ENCODE measurements at places on chromosomes 2 and 18. TPM values are rescaled to one million over a fixed set of nuclear protein-coding genes. Genes with fewer than 3 reads are reported as not detected.

CXCR4 gene
- total RNA-seq, result under 0.01 TPM

ALPG gene
- not detected for total RNA-seq

CHPF gene
- 52.7 TPM for total RNA-seq

TUBA4B gene
- not detected for total RNA-seq

HRH4 gene
- total RNA-seq, result 0.13 TPM

CERKL gene
- not detected for total RNA-seq

DNA sequence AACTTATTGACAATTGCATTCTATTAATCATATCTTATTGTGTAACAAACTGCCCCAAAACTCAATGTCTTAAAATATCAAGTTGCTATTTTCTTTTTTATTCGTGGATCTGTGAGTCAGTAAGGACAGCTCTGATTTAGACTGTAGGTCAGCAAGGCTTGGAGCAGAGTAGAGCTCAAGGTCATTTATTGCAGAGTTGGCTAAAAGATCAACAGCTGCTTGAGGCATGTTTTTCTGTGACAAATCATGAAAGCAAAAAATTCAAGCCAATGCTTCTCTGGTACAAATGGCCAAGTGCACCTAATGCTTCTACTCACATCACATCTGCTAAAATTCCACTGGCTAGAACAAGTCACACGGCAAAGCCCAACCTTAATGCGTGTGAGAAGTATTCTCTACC is 497.7 kb upstream of the LRATD1 start:
- no peak for DNase-seq

DNA sequence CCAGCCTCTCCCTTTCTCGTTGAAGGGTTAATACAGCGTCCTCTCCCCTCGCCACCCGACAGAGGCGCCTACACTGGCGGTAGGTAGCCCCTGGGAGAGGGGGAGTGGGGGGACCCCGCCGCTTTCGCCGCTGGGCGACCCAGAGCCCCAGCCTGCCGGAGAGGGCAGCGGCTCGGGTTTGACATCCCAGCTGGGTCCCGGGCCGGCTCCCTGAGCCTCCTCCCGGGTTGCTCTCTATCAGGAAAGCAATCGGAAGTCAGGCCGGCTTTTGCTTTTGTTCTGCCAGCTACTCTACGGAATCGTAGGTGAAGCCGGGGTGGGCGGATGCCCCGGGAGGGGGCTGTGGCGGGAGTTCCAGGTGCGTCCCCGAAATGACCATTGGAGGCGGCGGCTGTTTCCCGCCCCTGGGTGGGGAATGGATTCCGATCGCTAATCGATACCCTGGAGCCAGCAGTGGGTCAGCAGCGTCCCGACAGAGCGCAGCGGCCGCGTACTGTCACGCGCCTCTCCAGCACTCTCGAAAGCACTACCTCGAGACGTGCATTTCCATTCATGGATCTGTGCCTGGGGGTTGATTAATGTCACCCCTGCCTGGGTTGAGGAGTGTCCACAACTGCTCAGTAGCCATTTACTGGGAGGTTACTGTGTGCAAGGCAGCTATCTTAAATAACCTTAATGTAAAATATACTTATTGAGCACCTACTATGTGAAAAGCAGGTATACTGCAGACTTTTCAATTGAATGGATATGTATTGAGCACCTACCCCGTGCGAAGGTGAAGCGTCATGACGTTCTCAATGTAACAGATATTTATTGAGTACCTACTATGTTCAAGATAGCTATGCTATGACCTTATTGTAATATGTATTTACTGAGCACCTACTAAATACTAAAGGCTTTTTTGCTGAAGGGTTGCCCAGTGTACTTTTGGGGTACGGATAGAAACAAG is 1.1 kb downstream of the MAPK4 start:
- no peak for DNase-seq

GRCh38 chr2:68368654-68369336 is 3.7 kb downstream of the PLEK start:
- peak; percentile 88 for DNase-seq

DNA sequence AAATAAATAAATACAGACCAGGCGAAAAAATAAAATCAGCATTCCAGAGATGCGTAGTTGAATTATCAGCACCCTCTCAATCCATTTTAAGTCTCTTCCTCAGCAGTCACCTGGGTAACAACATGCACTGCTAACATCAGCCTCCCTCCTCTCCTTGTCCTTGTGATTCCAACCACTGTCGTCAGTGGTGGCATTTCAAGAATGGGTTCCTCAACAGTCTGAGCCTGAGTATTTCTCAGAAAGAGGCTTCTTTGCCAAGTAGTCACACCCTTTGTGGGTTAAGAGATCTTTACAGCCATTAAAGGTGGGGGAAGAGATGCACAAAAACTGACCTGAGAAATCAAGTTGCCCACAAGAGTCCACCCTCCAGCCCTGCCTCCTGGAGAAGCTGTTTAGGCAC is 39.0 kb downstream of the NOL10 start:
- DNase-seq, result no peak

NXPH2 gene
- not detected for total RNA-seq

DNA sequence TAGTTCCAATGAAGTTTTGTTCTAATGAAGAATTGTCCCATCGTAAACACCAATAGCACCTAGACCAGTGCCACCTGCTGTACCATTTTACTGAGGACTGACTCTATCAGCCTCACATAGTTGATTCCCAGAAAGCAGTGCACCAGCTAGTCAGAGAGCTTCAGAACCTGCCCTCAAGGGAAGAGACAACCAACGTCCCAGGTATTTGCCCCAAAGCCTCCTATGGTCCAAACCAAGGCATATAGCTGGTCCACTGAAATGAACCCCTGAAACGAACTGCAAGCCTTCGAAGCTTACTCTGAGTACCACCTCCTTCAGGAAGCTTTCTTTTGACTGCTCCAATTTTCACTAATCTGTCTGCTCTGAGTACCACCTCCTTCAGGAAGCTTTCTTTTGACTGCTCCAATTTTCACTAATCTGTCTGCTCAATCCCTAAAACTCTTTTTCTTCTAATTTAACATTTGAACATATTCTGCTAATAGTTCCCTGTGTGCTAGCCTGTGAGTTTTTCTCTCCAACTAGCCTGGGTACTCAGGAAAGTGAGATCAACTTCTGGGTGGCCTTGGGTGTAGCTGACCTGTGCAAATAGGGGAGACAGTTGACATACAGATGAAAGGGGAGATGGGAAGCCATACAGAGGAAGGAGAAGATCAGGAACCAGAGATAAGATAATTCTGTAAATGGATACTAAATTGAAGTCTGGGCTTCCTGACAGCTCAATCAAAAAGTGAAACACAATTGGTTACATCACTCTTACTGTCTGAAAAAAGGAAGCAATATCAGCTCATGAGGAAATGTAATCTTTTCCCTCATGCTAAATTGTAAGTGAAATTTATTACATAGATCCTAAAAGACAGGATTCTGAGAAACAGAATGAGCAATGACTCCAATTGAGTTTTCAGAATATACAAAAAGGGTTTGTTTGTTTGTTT is 33.5 kb upstream of the EML4 start:
- no peak for DNase-seq

DLX1 gene
- total RNA-seq, result not detected

- DNase-seq, result peak; percentile 96
Measured at GRCh38 chr2:62653582-62654422, 51.7 kb upstream of the EHBP1 start.

DNA sequence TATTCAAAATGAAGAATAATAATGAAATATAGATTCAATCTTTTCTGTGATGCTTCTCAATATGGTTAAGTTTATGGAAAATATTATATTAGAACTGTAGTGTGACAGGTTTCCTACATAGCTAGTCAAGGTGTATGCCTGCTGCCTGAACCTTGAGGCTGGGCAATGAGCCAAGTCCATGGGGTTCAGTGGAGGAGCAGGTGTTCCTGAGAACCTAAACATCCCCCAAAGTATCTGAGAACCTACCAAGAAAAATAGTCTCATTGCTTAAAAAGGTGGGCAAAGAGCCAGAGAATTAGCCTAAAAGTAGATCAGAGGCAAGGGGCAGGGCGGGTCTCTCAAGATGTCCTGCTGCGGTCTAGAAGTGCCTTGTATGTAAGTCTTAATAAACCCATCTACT is 185.9 kb upstream of the SPHKAP start:
- DNase-seq, result no peak

Measured in bronchial epithelial cell (primary cell).